ENCODE measurements at places on chromosomes 4 and X. TPM values are rescaled to one million over a fixed set of nuclear protein-coding genes. Genes with fewer than 3 reads are reported as not detected.

GRCh38 chrX:31258166-31258565 is 186.3 kb upstream of the FTHL17 start:
- H3K27me3 ChIP-seq, result no peaks in the 10 kb centered on the region
- H3K27ac ChIP-seq, result no peak overlapping the region
- no peaks in the 10 kb centered on the region for H3K36me3 ChIP-seq
- no peak for DNase-seq
- H3K4me1 ChIP-seq, result no peaks in the 10 kb centered on the region

SFRP2 gene
- not detected for total RNA-seq

GRCh38 chr4:109559625-109559982 is 442 bp upstream of the MCUB start:
- peak overlapping the region; percentile 87 for H3K4me3 ChIP-seq
- DNase-seq, result peak; percentile 75
- peak overlapping the region; percentile 93 for H3K27ac ChIP-seq
- no peaks in the 10 kb centered on the region for H3K27me3 ChIP-seq
- peaks cover 14% of the 10 kb centered on the region for H3K36me3 ChIP-seq

- no peaks in the 10 kb centered on the region for H3K36me3 ChIP-seq
- no peaks in the 10 kb centered on the region for H3K27me3 ChIP-seq
- no peak overlapping the region for H3K4me3 ChIP-seq
- H3K27ac ChIP-seq, result no peak overlapping the region
Observed at GRCh38 chr4:55238407-55238806, 107.6 kb upstream of the SRD5A3 start.

DNA sequence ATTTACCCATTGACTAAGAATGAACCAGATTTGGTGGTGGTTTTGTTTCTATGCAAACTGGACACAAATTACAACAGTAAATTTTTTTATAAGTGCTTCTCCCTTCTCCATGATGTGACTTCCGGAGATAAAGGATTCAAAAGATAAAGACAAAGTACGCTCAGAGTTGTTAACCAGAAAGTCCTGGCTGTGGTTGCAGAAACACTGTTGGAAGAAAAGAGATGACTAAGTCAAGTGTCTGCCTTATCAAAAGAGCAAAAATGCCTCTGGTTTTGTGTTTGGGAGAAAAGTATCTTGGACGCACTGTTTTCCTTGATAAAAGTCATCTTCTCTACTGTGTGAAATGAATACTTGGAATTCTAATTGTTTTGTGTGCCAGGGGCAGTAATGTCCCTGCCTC is 213.4 kb downstream of the GC start:
- no peaks in the 10 kb centered on the region for H3K36me3 ChIP-seq
- no peak overlapping the region for H3K27ac ChIP-seq
- H3K27me3 ChIP-seq, result no peaks in the 10 kb centered on the region
- no peak for DNase-seq
- H3K4me3 ChIP-seq, result no peak overlapping the region

GRCh38 chrX:85828771-85829170 is 218.6 kb downstream of the CHM start:
- no peaks in the 10 kb centered on the region for H3K36me3 ChIP-seq
- no peak for DNase-seq
- no peak overlapping the region for H3K27ac ChIP-seq
- H3K4me3 ChIP-seq, result no peak overlapping the region

- peak overlapping the region; percentile 60 for H3K4me3 ChIP-seq
- peaks cover 36% of the 10 kb centered on the region for H3K4me1 ChIP-seq
- no peaks in the 10 kb centered on the region for H3K36me3 ChIP-seq
- peak; percentile 83 for DNase-seq
Observed at GRCh38 chrX:130120746-130121504, 10.6 kb upstream of the ELF4 start.

DNA sequence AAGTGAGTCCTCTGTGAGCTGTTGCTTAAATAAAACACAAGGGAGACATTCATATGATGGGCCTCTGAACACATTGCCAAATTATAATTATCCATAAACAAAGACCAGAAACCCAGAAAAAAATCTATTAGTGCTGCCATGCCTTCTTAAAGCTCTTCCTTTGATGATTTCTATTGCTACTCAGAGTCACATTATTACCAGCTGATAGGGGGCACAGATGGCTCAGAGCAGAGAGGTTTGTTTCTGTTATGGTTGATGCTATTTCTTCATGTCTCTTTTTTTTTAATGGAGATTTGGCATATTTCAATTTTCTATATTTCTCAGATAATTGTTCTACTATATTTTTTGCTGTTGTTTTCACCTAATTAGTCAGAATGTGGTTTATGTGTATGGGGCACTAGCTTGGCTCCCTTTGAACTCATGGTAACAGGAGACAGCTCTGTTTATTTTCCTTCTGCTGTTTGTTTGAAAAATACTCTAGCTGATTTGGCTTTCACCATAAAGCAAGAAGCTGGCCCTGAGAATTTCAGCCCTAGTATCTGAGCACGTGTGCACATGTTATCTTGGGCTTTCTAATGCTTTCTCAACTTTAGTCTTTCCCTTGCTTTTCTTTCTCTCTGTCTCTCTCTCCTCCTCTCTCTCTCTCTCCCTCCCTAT is 568.8 kb downstream of the PPARGC1A start:
- no peak for DNase-seq
- no peak overlapping the region for H3K4me3 ChIP-seq
- peaks cover 8% of the 10 kb centered on the region for H3K4me1 ChIP-seq
- H3K36me3 ChIP-seq, result no peaks in the 10 kb centered on the region

FAM53A gene
- 1.5 TPM for total RNA-seq

- H3K4me3 ChIP-seq, result no peak overlapping the region
- peaks cover 9% of the 10 kb centered on the region for H3K36me3 ChIP-seq
- H3K27me3 ChIP-seq, result no peaks in the 10 kb centered on the region
- no peaks in the 10 kb centered on the region for H3K4me1 ChIP-seq
Observed at GRCh38 chr4:1331591-1332353, 15.2 kb upstream of the UVSSA start.

- no peak for DNase-seq
- H3K27ac ChIP-seq, result no peak overlapping the region
- H3K4me3 ChIP-seq, result no peak overlapping the region
- H3K4me1 ChIP-seq, result peaks cover 7% of the 10 kb centered on the region
Observed at GRCh38 chr4:150032541-150032940, 45.7 kb upstream of the DCLK2 start.

- DNase-seq, result no peak
- no peak overlapping the region for H3K4me3 ChIP-seq
- no peaks in the 10 kb centered on the region for H3K36me3 ChIP-seq
- peaks cover 11% of the 10 kb centered on the region for H3K4me1 ChIP-seq
- no peaks in the 10 kb centered on the region for H3K27me3 ChIP-seq
Observed at GRCh38 chrX:129650821-129651510, 3.8 kb downstream of the APLN start.

DNA sequence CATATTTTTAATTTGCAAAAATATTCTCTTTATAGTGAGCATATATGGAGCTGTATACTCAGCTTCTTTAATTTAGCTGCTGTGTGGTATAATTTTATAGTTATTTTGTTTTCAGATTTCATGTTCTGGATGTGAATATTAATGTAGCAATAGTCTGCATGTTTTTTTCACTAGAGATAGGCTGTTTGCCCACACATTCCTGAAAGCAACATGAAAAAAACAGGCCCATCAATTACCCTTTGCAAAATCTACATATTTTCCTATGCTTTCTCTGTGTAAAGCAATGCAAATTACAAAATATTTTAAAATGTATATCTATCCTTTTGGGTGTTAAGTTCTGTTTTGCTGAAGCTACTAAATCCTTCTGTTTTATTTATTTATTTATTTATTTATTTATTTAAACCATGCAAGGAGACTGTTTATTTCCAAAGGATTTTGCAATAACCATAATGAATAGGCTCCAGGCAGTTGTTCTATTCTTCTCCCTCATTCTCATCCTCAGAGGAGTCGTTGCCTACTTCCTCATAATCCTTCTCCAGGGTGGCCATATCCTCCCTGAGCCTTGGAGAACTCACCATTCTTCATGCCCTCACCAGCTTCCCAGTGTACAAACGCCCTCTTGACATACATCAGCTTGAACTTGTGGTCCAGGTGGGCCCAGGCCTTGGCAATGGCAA is 277.1 kb downstream of the ANKRD50 start:
- DNase-seq, result no peak
- H3K27ac ChIP-seq, result no peak overlapping the region
- H3K4me3 ChIP-seq, result no peak overlapping the region
- H3K27me3 ChIP-seq, result no peaks in the 10 kb centered on the region

XG gene
- total RNA-seq, result not detected

IDUA gene
- 20.8 TPM for total RNA-seq

TGIF2LX gene
- not detected for total RNA-seq

OPN1MW2 gene
- total RNA-seq, result not detected

GRCh38 chrX:68989865-68990606 is 161.2 kb downstream of the EFNB1 start:
- H3K27ac ChIP-seq, result no peak overlapping the region
- no peak for DNase-seq
- H3K4me3 ChIP-seq, result no peak overlapping the region

DNA sequence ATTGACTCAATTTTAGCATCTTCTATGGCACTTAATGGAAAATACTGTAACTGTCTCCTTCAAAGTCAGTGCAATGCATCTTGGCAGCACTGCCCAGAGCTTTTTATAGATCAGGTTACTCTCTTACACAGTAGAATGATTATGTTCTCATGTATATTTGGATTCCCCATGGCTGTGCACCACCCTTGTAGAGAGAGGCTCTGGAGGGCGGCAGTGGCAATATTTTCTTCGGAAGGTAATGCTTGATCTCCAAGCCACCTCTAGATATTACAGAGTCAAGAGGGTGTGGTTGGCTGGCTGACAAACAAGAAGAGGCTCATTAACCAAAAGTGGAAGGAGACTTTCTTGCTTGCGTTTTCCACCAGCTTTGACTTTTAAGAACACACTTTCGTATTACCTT is 72.8 kb upstream of the ARSJ start:
- no peaks in the 10 kb centered on the region for H3K4me1 ChIP-seq
- no peak overlapping the region for H3K27ac ChIP-seq
- H3K27me3 ChIP-seq, result no peaks in the 10 kb centered on the region
- H3K36me3 ChIP-seq, result no peaks in the 10 kb centered on the region
- no peak overlapping the region for H3K4me3 ChIP-seq

- no peak overlapping the region for H3K27ac ChIP-seq
- DNase-seq, result no peak
- H3K4me3 ChIP-seq, result no peak overlapping the region
- H3K4me1 ChIP-seq, result no peaks in the 10 kb centered on the region
- no peaks in the 10 kb centered on the region for H3K27me3 ChIP-seq
- no peaks in the 10 kb centered on the region for H3K36me3 ChIP-seq
Observed at GRCh38 chrX:124415115-124415800, 68.9 kb downstream of the SH2D1A start.

CABS1 gene
- total RNA-seq, result not detected

GRCh38 chrX:34866646-34867045 is 76.0 kb upstream of the FAM47B start:
- DNase-seq, result no peak
- no peaks in the 10 kb centered on the region for H3K27me3 ChIP-seq
- no peaks in the 10 kb centered on the region for H3K36me3 ChIP-seq
- H3K27ac ChIP-seq, result no peak overlapping the region
- no peaks in the 10 kb centered on the region for H3K4me1 ChIP-seq

- no peaks in the 10 kb centered on the region for H3K27me3 ChIP-seq
- no peak overlapping the region for H3K4me3 ChIP-seq
- no peak overlapping the region for H3K27ac ChIP-seq
- no peak for DNase-seq
- no peaks in the 10 kb centered on the region for H3K4me1 ChIP-seq
Observed at GRCh38 chrX:39752815-39753214, 344.9 kb downstream of the BCOR start.

- no peak overlapping the region for H3K27ac ChIP-seq
- H3K27me3 ChIP-seq, result no peaks in the 10 kb centered on the region
- no peak for DNase-seq
Observed at GRCh38 chrX:99933865-99934264, 476.2 kb downstream of the PCDH19 start.

GDPD2 gene
- total RNA-seq, result not detected

ATP2B3 gene
- not detected for total RNA-seq

OTUD6A gene
- not detected for total RNA-seq

IQSEC2 gene
- 0.07 TPM for total RNA-seq

DNA sequence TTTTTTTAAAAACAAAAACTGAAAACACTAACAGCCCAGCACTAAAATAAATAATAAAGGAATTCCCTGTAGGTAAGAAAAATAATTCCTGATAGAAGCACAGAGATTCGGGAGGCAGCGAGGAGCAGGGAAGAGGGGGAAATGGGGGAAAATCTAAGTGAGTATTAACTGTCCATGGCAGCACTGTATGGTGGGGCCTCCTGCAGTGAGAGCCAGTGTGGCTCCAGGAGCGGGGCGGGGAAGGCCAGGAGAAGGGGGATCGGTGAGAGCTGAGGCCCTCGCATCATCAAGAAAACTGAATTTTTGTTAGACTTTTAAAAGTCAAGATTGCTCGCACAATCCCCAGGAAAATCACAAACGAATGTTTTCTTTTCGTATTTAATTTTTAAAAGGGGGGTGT is 14.1 kb downstream of the RNF212 start:
- no peak overlapping the region for H3K4me3 ChIP-seq
- no peaks in the 10 kb centered on the region for H3K4me1 ChIP-seq
- no peaks in the 10 kb centered on the region for H3K27me3 ChIP-seq
- no peak overlapping the region for H3K27ac ChIP-seq
- H3K36me3 ChIP-seq, result no peaks in the 10 kb centered on the region
- no peak for DNase-seq
